ENCODE measurements at places on chromosomes 6 and 20.
A peak's percentile ranks its signal among the peaks of the same experiment; 100 is the strongest.

DNA sequence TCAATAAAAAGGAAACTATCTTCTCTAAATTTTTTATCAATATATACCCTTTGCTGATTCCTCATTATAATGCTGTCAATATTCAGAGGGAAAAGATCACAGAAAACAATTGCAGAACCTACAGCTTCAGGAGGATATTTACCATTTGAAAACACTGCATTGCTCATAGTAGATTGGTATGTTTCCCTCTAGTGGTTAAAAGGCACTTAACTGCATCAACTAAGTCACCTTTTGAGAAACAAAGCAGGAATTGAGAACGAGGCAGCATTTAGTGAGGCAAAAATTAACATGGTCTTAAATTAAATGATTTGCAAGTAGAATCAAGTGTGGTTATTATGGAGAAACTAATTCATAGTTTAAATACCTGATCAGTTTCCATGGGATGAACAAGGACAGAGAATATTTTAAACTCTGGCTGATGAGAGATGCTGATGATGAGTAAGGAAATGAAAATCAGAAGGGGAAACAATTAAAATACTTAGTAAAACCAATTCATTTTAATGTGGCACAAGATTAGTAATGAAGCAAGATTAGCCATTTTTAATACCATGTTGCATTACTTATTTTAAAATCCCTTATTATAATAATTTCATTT, 642.1 kb downstream of the EPHA7 start:
- DNase-seq: no peak

DNA sequence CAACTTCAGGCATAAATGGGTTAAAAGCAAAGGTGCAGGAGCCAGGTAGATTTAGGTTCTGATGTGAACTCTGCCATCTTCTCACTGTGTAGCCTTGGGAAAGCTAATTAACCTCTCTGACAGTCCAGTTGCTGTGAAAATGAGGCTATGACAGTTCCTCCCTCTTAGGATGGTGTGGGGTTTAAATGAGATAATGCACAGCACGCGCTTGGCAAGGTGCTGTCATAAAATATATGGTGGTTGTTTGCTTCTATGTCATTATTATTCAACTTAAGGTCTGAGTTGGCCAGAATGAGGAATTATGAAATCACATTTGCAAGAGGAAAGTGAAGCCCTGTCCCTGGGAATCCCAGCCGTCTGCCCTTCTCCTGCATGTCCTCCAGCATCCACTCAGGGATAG, 15.5 kb upstream of the BCAS1 start:
- no peak for DNase-seq

DNA sequence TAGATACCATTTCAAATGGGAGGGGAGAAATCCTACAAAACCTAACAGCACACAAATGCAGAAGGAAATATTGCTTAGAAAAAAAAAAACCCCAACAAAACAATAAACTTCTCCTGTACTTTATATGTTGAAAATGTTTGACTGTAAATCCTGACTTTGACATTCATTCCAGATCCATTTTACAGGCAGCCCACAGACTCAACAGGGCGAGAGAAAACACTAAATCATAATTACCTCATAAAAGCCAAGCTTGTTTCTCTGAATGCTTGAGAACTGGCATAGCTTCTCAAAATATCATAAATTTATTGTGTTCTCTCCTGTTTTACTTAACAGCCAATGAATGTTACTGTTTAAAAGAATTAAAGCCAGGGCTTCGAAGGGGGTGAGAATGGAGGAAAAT, 273.2 kb downstream of the CD83 start:
- no peak for DNase-seq

DNA sequence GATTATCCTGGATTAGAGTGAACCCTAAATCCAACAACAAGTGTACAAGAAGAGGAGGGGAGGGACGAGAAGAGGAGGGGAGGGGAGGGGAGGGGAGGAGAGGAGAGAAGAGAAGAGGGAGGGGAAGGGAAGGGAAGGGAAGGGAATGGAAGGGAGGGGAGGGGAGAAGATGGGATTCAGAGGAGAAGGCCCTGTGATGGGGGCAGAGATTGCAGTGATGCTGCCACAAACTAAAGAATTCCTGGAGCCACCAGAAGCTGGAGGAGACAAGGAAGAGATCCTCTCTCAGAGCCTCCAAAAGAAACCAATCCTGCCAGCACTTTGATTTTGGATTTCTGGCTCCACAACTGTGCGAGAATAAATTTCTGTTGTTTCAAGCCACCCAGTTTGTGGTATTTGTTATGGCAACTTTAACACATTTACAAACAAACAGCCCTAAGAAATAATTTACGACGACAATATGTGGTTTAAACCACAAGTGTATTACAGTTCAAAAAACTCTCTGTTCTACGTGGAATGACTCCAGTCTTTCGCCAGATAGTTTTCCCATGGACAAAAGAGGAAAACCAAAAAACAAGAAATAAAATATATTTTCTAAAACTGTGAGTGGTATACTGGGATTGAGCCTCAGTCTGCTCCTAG, 235.4 kb downstream of the HDGFL1 start:
- no peak for DNase-seq

DNA sequence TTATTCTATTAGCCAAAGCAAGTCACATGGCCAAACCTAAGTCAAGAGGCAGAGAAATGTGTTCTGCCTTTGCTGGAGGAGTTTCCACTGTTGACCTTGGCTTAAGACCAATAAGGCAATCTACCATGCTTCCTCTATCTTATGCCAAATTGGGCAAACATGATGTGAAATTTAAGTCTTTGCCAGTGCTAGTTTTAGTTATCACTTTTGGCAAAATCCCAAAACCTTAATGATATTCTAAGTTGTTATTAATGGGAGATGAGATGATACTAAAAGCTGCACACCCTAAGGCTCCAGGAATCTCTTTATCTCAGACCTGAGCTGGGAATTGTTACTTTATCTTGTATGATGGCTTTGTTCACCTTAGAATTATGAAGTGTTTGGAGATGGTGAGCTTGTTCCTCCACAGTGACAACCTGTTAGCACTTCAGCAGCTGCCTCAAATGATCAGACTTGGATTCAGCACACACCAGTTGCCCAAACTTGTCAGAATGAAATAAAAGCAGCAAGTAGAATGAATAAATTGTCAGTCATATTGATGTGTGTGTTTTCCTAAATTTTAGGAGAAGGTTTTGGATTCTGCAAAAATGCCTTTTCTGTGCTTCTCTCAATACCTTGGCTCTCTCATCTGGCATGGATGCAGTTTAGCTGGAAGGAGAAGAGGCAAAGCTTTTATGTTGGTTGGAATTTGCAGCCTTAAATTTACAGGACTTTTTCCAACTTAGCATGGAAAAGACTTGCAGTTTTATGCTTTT, 49.3 kb downstream of the RIN2 start:
- no peak for DNase-seq

DNA sequence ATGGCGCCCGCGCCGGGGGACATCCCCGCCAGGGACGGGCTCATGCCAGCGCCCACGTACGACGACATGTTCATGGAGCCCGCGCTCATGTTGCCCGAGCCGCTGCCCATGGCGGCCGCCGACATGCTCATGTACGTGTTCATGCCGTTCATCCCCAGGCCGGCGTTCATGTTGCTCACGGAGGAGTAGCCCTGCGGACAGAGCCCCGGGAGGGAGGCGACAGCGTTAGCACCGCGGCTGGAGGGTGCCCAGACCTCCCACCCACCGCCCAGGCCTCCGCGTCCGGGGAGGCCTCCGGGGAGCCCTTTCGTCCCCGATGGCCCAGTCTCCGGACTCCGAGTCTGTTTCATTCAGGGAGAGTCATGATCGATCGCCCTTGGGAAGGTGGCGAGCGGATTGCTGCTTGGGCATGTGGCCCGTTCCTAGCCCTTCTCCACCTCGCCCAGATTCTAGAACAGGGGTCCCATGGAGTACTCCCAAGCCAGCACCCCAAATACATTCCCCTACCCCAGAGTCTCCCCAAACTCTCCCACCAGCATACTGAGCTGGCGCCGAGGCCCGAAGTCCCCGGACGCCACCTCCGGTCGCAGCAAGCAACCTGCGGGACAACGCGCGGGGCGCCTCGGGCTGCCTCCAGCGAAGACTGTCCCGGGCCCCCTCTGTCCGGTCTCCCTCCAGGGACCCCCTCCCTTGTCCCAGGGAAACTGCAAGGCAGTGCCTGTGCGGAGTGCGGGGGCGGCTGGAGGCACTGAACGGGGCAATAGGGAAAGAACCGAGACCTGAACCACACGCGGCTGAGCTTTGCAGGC, 1.2 kb downstream of the FOXA2 start:
- DNase-seq: no peak

DNA sequence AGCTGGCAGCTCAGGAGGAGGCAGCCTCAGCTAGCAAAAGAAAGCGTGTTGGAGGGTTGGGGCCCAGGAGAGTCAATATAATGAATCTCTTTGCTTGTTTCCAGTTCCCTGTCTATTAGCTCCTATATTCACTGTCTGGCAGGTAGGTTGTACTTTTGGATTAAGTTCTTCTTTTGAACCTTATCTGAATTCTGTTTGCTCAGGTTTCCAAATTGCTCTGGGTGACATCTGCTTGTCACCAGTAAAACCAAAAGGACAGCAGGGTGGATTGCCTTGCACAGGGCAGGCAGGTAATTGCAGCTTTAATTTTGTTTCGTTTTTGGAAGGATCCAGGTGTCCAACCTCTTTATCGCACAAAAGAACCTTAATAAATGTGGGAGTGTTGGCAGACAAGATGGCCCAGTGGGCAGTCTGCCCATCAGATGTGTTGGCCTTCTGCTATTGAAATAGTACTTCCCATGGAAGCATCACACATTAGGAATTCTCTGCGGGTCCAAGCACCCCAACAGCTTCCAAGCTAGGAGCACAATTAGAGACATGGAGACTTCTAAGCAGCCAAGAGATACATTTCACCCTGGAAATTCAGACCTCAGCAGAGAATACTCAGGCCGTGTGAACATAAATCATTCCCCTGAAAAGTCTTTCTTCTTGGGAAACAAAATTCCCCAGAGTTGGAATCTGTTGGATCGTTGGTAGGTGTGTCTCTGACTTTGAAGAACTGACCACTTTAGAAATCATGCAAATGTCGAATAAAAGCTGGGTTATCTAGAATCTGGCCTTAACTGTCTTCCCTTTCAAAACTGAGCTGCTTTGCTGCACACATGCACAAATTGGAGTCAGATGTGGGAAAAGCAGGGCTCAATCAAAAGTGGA, 286.9 kb upstream of the BMP2 start:
- no peak for DNase-seq

GRCh38 chr6:402901-403658, 11.5 kb downstream of the IRF4 start:
- no peak for DNase-seq

DNA sequence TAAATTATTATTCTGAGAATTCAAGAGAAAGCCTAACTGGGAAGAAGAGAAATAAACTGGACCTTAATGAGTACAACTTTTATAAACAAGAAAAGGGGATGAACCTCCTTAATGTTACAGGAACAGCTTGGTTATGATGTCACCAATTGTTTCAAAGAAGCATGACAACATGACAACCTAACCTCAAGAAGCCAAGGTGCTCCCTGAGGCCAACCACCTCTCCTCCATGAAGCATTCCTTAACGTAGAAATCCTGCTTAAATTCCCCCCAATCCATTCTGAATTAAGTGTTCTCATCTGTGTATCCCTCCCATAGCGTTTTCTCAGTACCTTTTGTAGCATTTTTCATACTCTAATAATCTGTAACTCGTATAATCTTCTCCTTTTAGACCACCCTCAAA, 1.7 kb downstream of the HBS1L start:
- DNase-seq: peak; percentile 57

- DNase-seq: no peak
These were observed 368.0 kb downstream of the QKI start for GRCh38 chr6:163782436-163783003.

DNA sequence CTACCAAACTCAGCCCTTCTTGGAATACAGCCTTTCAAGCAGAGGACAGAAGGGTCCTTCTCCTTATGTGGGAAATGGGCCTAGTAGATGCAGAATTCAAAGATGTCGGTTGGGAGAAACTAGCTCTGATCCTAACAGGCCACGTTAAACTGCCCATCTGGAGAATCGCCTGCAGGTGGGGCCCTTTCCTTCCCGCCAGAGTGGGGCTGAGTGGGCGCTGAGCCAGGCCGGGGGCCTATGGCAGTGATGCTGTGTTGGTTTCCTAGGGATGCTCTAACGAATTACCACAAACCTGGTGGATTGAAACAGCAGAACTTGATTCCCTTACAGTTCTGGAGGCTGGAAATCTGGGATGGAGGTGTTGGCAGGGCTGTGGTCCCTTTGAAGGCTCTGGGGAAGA, 9.1 kb downstream of the MAPK13 start:
- peak; percentile 48 for DNase-seq

GRCh38 chr6:146946559-146946958, 257.7 kb upstream of the STXBP5 start:
- DNase-seq: no peak

GRCh38 chr6:166786704-166787293, 159.7 kb upstream of the RPS6KA2 start:
- peak; percentile 72 for DNase-seq

DNA sequence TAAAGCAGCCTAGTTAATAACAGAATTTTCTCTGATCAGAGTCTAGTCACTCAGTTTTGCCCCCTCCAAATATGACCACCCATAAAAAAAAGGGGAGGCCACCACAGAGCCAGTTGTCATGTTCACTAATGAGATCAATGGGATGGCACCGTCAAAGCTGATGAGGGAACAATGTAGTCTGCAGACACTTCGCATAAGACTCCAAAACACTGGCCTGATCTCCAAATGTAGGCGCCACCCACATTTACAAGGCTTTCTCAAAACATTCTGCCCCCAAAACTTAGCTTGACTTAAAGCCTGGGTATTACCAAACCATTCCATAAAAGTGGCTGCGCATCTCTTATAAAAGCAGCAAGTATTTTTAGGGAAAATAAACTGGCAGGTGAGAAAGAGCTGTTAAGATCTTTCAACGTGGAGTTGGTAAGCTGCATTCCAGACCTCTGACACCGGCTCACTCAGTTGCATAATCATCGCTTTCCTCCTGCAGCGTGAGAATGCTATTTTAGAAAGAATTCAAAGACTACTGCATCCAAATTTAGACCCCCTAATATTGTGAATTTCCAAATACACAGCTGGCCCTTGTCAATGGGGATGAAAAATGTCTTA, 59.3 kb downstream of the TBC1D7 start:
- DNase-seq: no peak

- DNase-seq: no peak
These were observed 7.0 kb upstream of the RIN2 start for GRCh38 chr20:19750907-19751636.

GRCh38 chr6:102300350-102300749, 906.8 kb downstream of the GRIK2 start:
- no peak for DNase-seq

- DNase-seq: no peak
These were observed 77.7 kb downstream of the TMEM170B start for GRCh38 chr6:11615214-11615602.

DNA sequence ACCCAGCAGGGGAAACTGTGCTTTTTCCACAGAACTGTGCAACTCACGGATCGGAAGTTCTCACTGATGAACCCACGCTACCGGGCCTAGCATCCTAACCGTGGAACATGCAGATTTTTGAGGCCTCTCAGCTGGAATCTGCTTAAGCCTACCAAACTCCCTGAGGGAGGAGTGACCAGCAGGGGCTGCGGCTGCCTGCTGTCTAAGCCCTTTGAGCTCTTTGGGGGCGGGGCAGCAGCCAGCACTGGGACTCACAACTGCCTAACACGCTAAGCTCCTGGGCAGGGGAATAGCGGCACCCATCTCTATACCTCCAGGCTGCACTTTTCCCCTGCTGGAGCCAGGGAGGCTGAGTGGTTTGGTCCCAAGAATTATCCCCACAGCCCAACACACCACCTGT, 20.4 kb upstream of the METTL24 start:
- no peak for DNase-seq

Data from erythroblast (primary cell).